ENCODE measurements at places on chromosomes 1 and 21.

DNA sequence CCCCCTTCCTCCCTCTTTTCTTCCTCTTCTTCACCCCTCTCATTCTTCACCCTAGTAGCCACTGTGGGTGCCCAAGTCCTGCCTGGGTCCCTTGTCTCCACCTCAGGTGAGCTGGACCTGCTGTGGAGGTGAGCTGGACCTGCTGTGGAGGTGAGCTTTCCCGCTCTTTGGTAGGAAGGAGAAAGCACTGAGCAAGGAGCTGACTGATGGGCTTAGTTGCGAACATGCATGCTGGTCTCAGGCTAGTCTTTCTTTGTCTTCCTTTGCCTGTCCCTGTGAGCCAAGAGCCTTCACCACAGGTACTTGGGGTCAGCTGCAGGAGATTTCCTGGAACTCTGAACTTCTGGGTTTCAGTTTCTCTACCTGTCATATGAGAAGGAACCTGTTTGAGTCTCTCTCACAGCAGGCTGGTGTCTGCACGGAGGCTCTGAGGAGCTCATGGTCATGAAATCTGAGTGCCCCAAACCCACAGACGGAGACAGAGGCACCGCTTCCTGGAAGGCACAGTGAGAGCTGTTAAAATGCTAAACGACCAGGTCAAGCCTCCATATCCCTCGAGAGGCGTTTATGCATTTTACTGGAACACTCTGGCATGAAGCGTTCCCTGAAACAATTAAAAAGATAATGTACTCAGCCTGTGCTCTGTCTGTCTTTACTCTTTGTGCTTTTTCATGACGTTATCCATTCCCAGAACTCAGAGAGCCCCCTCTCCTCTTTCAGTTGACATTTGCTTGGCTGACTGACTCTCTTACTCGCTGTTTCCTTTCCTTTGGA, 69.5 kb downstream of the RHOU start:
- no peak for DNase-seq

- no peak for DNase-seq
These were observed 40.1 kb downstream of the SLC9C2 start for GRCh38 chr1:173562813-173563212.

DNA sequence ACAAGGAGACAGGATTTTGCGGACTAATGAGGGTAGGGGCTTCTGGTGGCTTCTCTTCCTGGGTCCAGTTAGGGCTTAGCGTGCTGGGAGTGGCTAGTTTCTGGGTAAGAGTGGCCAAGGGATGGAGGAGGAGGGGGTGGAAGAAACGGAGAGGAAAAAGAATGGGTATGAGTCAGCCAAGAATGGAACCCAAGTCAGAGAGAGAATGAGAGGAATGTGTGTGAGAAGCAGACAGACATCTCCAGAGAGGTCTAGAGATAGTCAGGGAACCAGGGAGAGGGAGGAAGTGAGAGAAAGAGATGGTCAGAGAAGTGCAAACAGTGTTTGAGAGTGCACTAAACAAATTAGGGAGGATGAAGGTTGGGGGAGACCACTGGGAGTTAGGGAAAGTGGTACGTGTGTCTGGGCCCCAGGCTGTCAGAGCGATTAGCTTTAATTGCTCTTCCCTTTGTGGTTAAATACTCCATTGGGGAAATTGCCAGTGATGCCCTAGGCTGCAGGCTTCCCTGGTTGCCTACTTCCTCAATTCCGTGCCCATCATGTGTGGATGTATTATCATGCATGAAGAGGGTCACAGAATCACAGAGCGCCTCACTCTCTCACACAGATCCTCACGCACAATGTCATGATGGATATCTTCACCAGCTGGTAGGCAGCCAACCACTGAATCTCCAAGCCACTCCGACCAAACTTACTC, 1.4 kb downstream of the PEA15 start:
- no peak for DNase-seq

- no peak for DNase-seq
These were observed 361 bp downstream of the DDAH1 start for GRCh38 chr1:85464497-85465098.

GRCh38 chr1:33332357-33332789, 11.5 kb upstream of the A3GALT2 start:
- DNase-seq: no peak

- DNase-seq: no peak
These were observed 134.7 kb upstream of the VANGL1 start for GRCh38 chr1:115506924-115507589.

DNA sequence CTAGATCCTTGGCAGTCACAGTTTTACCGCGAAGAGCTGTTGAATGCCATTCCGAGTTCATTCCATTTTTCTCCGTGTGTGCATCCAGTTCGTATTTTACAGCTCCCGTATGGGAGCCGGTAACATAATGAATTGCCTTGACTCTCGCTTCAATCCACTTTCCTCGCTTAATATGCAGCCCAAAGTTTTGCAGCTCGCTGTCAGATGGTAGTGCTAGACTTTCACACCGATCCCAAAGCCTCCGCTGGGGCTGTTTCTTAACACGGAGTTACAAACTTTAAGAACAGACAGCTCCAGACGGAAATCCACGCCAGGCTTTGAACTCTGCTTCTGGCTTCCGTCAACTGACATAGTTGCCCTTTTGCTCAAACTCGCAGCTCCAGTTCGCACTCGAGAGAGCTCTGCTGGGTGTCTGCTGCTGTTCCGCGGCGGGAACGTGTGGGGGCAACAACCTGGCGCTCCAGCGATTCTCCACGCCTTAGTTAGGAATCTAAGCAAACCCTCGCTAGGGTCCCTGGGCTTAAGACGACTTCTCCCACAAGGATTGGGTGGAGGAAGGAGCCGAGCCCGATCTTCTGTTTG, 3.5 kb upstream of the ARID1A start:
- peak; percentile 43 for DNase-seq

GRCh38 chr1:17136936-17137335, 17.7 kb upstream of the PADI2 start:
- DNase-seq: no peak

- no peak for DNase-seq
These were observed 3.1 kb downstream of the SV2A start for GRCh38 chr1:149914545-149914944.

DNA sequence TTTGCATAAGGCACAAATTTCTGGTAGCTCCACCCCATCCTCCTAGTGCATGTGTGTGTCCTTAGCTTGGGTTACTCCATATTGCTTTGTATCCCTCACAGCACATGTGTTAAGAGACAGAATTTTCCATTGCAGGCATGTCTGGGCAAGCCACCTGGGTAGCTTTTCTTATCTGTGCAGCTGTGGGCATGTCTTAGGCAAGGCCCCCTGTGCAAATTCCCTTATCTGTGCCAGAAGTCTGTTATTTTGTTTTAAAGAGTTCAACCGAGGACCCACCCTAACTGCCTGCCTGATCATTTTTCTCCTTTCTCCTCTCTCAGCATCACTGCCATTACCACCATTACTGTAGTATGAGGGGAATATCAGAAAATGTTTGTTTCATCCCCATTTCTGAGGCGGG, 131.9 kb downstream of the CYYR1 start:
- DNase-seq: no peak

- no peak for DNase-seq
These were observed 2.1 kb upstream of the DEGS1 start for GRCh38 chr1:224180783-224181452.

DNA sequence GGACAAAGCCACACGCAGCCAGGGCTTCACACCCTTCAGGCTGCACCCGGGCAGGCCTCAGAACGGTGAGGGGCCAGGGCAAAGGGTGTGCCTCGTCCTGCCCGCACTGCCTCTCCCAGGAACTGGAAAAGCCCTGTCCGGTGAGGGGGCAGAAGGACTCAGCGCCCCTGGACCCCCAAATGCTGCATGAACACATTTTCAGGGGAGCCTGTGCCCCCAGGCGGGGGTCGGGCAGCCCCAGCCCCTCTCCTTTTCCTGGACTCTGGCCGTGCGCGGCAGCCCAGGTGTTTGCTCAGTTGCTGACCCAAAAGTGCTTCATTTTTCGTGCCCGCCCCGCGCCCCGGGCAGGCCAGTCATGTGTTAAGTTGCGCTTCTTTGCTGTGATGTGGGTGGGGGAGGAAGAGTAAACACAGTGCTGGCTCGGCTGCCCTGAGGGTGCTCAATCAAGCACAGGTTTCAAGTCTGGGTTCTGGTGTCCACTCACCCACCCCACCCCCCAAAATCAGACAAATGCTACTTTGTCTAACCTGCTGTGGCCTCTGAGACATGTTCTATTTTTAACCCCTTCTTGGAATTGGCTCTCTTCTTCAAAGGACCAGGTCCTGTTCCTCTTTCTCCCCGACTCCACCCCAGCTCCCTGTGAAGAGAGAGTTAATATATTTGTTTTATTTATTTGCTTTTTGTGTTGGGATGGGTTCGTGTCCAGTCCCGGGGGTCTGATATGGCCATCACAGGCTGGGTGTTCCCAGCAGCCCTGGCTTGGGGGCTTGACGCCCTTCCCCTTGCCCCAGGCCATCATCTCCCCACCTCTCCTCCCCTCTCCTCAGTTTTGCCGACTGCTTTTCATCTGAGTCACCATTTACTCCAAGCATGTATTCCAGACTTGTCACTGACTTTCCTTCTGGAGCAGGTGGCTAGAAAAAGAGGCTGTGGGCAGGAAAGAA, 8.1 kb downstream of the PSRC1 start:
- no peak for DNase-seq

DNA sequence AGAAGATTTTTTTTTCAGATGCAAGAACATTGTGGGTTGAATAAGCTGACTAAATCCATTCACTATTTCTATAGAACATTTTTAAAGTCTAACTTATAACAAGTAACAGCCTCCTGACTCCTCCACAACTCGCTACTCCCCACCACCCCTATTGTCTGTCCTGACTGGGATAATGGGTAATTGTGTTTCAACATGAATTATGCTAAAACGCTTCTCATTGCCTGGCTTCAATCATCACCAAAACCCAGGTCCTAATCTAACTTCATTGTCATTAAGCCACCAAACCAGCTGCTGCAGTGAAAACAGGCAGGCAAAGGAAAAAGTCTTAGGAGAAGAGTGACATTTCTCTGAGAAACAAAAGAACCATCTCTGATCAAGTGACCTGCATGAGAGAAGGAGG, 30.0 kb downstream of the TNR start:
- no peak for DNase-seq

DNA sequence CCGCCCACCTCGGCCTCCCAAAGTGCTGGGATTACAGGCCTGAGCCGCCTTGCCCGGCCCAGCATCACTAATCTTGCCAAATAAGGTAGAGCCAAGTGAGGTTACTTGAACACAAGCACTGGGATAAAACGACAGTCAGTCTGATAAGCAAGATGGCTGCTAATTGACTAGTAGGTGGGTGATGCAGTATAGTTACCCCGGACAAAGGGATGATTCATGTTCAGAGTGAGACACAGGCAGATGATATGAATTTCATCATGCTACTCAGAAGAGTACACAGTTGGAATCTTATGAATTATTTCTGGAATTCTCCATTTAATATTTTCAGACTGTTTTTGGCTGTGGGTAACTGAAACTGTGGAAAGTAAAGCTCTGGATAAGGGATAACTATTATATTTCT, 178.4 kb downstream of the USP25 start:
- DNase-seq: no peak

DNA sequence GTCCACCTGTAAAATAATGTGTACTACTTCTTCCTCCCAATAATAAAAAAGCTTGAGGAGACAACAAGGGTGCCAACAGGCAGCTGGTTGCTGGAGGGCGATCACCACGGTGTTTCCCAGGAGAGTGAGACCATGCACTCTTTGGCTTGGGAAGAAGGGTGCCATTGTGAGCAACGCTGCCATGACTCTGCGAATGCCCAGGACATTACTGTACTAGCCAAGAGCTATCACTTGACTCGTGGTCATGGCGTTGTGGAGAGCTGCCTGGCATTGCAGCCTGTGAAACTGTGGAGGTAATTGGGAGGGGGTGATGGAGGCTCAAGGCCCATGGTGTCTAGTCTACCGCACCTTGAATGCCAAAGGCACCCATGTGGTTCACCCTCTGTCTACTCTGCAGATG, 14.6 kb upstream of the PRMT2 start:
- DNase-seq: no peak

GRCh38 chr1:86228546-86228945, 72.0 kb upstream of the COL24A1 start:
- DNase-seq: no peak

DNA sequence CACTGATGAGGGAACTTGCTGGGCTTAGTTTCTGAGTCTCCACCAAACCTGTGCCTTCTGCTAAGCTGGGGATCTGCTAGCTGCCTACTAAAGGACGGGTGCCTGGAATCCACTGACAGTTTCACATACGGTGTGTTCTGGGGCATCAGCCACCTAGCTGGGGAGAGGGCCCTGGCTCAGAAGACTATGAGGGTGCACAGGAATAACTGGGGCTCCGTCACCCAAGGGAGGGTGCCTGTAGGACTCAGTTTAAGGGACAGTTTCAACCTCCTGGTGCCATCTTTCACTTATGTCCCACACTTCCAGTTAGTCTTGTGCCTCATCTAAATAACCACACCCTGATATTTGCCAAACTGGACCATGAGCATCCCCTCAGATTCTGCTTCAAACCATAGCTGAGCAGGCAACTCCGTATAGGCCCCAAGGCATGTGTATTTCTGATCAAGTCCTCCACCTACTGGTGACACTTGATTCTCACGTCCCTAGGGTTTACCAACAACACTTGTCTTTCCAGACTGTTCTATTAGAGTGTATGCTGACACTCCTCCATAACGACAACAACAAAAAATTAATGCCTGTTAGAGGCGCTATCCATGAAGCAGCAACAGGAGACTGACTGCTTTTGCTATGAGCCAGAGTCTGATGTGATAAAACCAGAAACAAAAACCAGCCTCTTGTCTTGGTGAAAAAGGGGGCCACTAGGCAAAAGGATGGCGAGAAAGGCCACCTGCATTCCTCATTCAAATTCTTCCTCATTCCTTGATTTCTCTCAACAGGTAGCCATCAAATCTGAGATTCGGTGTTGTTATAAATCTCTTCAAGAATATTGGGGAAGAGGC, 55.0 kb upstream of the PAXBP1 start:
- DNase-seq: no peak

GRCh38 chr1:154556422-154556821, 2.0 kb downstream of the UBE2Q1 start:
- DNase-seq: no peak

- DNase-seq: no peak
These were observed 166.7 kb downstream of the ADGRL4 start for GRCh38 chr1:78839704-78840277.

- DNase-seq: no peak
These were observed 32.3 kb upstream of the NR5A2 start for GRCh38 chr1:199995096-199995685.

DNA sequence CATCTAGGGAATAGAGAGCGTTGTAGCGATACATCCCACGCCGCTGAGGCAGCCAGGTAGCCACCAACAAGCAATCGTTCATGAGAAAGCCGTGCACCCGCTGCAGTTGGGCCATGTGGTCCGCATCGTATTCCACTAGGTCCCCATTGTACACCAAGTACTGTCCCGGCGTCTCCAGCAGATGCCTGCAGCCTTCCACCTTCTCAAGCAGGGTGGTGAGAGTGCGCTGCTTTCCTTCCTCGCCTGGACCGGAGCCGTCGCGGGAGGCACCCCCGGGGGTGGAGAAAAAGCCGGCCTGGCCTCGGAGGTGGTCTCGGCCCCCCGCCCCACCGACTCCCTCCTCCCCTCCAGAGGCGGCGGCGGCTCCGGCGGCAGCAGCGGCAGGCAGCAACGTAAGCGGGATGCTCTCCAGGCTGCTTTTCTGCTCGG, 595 bp downstream of the EXOC8 start:
- no peak for DNase-seq

- DNase-seq: no peak
These were observed 563.5 kb downstream of the PTPRC start for GRCh38 chr1:199202331-199202730.

GRCh38 chr1:51750218-51750617, 128.3 kb downstream of the NRDC start:
- no peak for DNase-seq
